Effector memory CD8-positive, alpha-beta T cell (primary cell): ENCODE measurements at places on chromosomes 5 and 9.
A peak's percentile ranks its signal among the peaks of the same experiment; 100 is the strongest.

DNA sequence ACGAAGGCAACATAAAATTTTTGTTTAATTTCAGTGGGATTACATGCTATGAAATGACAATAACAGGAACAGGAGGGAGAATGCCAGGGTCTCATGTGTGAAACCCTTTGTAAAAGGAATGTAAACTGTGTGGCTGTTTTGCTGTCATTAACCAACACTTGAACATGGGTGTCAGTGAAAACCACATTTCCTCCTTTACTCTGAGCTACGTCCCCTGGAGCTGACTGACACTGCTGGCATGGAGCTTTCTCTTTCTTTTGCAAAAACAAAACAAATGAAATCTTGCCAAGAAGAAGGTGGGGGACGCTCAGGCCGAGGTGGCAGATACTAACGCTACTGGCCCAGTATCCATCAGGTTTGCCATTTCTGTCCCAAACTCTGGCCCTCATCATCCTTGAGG, 121.4 kb downstream of the DMRT2 start:
- no peak for DNase-seq
- H3K27ac ChIP-seq: no peak overlapping the region
- no peaks in the 10 kb centered on the region for H3K36me3 ChIP-seq
- no peaks in the 10 kb centered on the region for H3K4me1 ChIP-seq

DNA sequence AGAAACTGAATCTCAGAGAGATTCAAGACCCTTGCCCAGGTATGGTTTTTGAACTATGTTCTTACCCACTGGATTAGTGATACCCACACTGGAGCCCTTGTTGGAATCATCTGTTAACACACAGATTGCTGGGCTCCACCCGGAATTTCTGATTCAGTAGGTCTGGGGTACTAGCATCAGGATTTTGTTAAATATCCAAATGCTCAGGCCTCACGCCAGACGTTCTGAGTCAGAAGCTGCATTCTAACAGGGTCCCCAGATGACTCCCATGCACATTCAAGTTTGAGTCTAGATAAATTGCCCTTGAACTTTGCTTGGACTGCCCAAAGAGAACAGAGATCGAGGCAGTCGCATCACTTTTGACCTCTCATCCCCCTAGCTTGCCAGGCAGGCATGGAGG, 182.0 kb upstream of the WWC1 start:
- no peaks in the 10 kb centered on the region for H3K36me3 ChIP-seq
- H3K4me3 ChIP-seq: no peak overlapping the region

- H3K4me1 ChIP-seq: peaks cover 6% of the 10 kb centered on the region
- H3K36me3 ChIP-seq: peaks cover 15% of the 10 kb centered on the region
- H3K27ac ChIP-seq: no peak overlapping the region
- no peaks in the 10 kb centered on the region for H3K27me3 ChIP-seq
- DNase-seq: no peak
- H3K4me3 ChIP-seq: no peak overlapping the region
These were observed 28.6 kb upstream of the FBXW11 start for GRCh38 chr5:172035049-172035448.

GRCh38 chr9:40927851-40928802, 200.4 kb downstream of the FOXD4L6 start:
- H3K27me3 ChIP-seq: no peaks in the 10 kb centered on the region
- H3K27ac ChIP-seq: no peak overlapping the region
- H3K4me1 ChIP-seq: no peaks in the 10 kb centered on the region
- H3K36me3 ChIP-seq: peaks cover 3% of the 10 kb centered on the region

DNA sequence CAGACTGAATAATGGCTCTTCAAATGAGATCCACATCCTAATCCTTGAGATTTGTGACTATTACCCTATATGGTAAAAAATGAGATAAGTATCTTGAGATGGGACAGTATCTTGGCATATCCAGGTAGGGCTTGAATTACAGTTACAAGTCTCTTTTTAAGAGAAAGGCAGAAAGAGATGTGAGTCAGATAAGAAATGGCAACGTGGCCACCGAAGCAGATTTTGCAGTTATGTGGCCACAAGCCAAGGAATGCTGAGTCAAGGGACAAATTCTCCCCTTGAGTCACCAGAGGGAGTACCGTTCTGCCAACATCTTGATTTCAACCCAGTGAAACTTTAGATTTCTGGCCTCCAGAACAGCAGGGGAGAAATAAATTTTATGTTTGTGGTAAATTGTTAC, 1983.0 kb upstream of the C9orf72 start:
- no peak for DNase-seq
- H3K4me1 ChIP-seq: no peaks in the 10 kb centered on the region
- H3K27me3 ChIP-seq: no peaks in the 10 kb centered on the region
- H3K27ac ChIP-seq: no peak overlapping the region
- H3K4me3 ChIP-seq: no peak overlapping the region

DNA sequence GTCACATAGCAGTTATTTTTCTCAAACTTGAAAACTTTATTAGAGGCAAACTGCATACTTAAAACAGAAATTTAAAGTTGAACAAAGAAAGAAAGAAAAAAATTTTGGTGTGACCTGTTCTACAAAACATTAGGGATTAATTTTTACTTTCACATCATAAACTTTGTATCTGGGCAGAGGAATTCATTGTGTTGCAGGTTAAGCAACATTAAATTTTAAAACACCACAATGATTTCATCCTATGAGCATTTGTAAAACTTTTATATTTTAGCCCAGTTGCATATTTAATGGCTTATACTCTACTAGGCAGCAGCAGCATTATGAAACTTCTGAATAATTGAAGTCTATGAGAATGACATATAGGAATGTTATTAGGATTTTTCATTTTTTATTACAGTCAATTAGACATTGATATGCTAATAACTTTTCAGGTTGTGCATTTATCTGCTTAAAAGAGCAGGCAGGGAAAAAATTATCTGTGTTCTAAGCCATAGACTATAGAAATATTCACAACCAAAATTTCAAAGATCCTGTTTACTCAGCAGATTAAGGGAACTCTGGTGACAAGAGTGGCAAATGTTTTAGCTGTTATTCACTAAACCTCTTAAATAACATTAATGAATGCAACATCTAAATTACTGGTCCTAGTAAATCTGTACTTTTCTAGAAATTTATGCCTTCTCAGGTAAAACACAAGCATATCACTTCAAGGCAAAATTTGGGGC, 1088.5 kb upstream of the CDH6 start:
- H3K4me3 ChIP-seq: no peak overlapping the region
- no peaks in the 10 kb centered on the region for H3K4me1 ChIP-seq
- H3K27me3 ChIP-seq: no peaks in the 10 kb centered on the region
- no peaks in the 10 kb centered on the region for H3K36me3 ChIP-seq
- DNase-seq: no peak

GRCh38 chr5:42949348-42950115, 90.6 kb downstream of the ANXA2R start:
- H3K27me3 ChIP-seq: no peaks in the 10 kb centered on the region
- peaks cover 57% of the 10 kb centered on the region for H3K36me3 ChIP-seq
- H3K4me1 ChIP-seq: peaks cover 21% of the 10 kb centered on the region
- H3K27ac ChIP-seq: peak overlapping the region; percentile 100
- peak overlapping the region; percentile 95 for H3K4me3 ChIP-seq
- DNase-seq: peak; percentile 67

- DNase-seq: no peak
- peak overlapping the region; percentile 85 for H3K27ac ChIP-seq
- peaks cover 10% of the 10 kb centered on the region for H3K4me1 ChIP-seq
These were observed 1.1 kb downstream of the GSN start for GRCh38 chr9:121268851-121269641.

DNA sequence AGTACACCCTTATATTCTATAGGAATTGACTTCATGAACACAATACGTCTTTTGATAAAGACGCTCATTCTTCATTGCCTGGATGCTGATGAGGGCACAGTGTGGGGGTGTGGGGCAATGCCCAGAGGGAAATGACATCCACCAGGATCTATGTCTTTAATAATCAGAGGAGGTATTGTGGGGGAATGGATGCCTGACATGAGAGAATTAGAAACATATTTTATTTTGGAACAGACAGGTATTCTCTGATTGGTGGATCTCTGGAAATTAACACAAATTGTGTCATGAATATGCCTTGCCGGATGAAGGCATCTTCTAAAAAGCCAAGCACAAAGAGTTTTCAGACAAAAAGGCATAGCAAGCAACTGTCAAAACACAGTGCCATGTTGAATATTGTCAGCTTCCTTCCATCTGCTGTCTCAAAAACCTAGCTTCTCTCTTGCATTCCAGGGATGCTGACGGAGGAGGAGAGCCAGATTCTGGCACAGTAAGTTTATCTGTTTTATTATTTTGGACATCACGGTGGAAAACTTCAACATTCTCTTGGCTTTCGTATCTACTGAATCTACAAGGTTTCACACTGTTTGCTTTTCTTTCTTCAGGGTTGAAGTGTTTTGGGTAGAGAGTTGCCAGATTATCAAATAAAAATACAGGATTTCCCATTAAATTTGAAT, 3.9 kb upstream of the C5orf58 start:
- no peak overlapping the region for H3K4me3 ChIP-seq
- H3K27me3 ChIP-seq: no peaks in the 10 kb centered on the region
- H3K4me1 ChIP-seq: peaks cover 4% of the 10 kb centered on the region

DNA sequence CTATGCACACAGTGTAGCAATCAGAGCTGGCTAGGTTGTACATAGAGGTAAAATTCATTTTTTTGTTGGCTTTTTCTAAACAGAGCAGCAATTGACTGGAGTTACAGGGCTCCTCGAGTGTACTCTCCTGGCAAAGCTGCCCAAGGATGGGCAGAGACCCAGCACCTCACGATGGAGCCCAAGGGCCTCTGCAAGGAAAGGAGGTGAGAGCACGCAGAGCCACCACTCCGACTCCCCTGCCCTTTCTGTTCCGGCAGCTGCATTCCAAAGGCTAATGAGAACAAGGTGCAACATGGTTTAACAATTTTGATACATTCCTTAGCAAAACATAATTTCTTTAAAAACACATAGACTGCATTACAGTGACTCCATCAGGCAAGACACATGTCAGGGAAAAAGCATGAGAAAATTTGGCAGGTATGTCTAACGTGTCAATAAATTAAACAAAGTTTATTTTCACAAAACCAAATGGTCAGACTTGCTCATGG, 47.5 kb downstream of the SAXO1 start:
- DNase-seq: no peak
- no peak overlapping the region for H3K27ac ChIP-seq
- H3K36me3 ChIP-seq: no peaks in the 10 kb centered on the region
- H3K4me1 ChIP-seq: no peaks in the 10 kb centered on the region

GRCh38 chr5:1930501-1930879, 47.8 kb upstream of the IRX4 start:
- no peak for DNase-seq
- no peaks in the 10 kb centered on the region for H3K36me3 ChIP-seq
- H3K27me3 ChIP-seq: peaks cover 20% of the 10 kb centered on the region
- H3K4me1 ChIP-seq: no peaks in the 10 kb centered on the region
- H3K4me3 ChIP-seq: no peak overlapping the region

DNA sequence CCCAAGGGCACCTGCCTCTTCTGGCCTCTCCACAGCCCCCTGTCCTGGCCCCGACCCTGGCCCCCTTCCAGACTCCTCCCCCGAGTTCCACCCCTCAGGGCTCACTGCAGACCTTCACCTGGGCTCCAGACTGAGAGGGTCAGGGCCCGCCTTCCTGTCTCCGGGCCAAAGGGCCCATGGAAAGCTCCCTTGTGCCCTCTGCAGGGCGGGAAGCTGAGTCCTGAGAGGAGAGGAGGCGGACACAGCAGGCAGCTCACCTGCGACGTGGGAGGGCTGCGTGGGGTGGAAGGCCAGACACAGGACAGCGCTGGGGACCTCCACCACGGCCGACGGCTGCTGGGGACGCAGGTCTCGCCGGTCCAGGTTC, 20.6 kb downstream of the DYNC2I2 start:
- H3K27ac ChIP-seq: peak overlapping the region; percentile 46
- peaks cover 35% of the 10 kb centered on the region for H3K36me3 ChIP-seq
- no peak overlapping the region for H3K4me3 ChIP-seq
- no peaks in the 10 kb centered on the region for H3K4me1 ChIP-seq
- no peaks in the 10 kb centered on the region for H3K27me3 ChIP-seq

- H3K27me3 ChIP-seq: peaks cover 6% of the 10 kb centered on the region
- DNase-seq: no peak
- no peak overlapping the region for H3K27ac ChIP-seq
These were observed 6.5 kb upstream of the C9 start for GRCh38 chr5:39370555-39371366.

DNA sequence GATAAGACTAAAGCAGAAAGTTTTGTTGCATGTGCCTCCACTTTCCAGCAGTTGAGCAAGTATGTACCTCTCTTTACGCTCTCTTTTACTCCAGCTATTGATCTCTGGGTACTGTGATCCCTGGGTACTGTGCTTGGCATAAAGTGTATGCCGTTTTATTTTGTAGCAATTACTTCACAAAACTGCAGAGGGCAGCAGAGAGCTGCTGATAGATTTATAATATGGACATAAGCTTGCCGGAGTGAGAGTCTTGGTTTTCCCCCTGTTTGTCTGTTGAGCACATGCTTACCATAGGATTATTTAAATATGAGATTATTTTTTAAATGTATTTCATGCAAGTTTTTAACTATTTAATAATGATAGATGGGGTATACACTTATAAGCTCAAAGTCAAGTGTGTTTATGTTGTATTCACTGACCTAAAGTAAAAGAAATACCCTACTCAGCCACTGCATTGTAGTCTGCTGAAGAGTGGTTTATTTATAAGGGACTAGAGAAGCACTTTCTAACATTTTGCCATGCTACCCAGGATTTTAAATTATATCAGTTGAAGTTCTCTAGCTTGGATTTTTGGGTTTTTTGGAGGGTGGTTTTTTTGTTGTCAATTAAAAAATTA, 13.0 kb downstream of the TTC1 start:
- peak overlapping the region; percentile 82 for H3K27ac ChIP-seq
- DNase-seq: peak; percentile 61
- no peaks in the 10 kb centered on the region for H3K27me3 ChIP-seq
- H3K4me1 ChIP-seq: peaks cover 45% of the 10 kb centered on the region
- peaks cover 22% of the 10 kb centered on the region for H3K36me3 ChIP-seq
- H3K4me3 ChIP-seq: no peak overlapping the region

DNA sequence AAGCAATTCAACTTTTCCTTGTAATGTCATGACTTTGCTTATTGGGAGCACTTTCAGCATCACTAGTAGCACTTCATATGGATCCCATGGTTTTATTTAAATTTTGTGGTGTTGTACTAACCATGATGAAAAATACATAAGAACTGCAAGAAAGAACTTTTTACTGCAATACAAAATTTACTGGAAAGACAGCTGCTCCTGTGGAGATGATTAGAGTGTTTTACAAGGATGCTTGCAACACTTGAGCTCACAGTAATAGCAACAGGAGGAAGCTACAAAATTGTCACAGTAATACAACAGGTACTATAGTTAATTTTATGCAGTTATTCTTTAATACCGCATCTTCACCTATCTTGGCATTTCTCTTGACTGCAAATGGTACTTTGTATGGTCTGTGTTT, 158.3 kb upstream of the TSLP start:
- no peaks in the 10 kb centered on the region for H3K27me3 ChIP-seq
- no peak for DNase-seq
- no peaks in the 10 kb centered on the region for H3K36me3 ChIP-seq
- H3K4me3 ChIP-seq: no peak overlapping the region
- H3K4me1 ChIP-seq: no peaks in the 10 kb centered on the region
